Stimulated activated CD4-positive, alpha-beta T cell treated with anti-CD3 and anti-CD28 coated beads, TNF-alpha, amount 100 ng/mL, for 4 hours (primary cell): ENCODE measurements at places on chromosomes 2 and 18.

DNA sequence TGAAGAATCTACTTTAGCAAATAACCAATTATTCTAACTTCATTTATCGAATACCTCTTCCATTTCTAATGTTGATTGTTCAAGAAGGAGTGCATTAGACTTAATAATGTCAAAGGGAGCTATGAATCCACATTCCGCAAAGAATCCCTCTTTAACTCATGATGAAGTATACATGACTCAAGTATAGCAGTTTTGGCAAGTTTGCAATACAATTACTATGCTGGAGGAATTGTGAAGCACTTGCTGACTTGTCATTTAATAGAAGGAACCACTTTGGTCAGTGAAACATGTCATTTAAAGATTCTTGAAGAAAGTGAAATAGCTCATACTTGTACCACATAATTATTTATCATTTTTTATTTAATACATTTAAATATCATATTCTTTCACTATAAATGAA is 125.1 kb downstream of the SLC39A10 start:
- DNase-seq: no peak

DNA sequence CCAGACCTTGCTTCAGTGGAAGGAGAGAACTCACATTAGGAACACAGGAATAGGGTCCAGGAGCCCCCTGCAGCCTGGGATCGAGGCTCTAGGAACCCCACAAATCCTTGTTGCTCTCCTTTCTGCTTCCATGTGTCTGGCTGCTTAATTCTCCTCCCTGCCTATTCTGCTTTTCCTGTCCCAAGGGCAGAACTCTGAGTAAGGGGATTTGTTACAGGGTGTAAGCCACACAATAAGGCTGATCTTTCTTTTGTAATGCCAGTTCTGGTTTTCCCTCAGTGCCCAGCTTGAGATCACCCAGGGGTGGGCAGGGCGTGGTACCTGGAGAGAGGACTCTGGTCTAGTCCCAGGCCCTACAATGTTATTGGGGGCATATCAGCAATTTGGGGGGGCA is 119.6 kb upstream of the MGAT5 start:
- no peak for DNase-seq

- no peak for DNase-seq
Measured at GRCh38 chr2:199230091-199230490, 227.6 kb downstream of the SATB2 start.

- DNase-seq: no peak
Measured at GRCh38 chr2:173307293-173307692, 47.4 kb upstream of the CDCA7 start.

GRCh38 chr2:85647823-85648526 is 20.0 kb downstream of the SFTPB start:
- DNase-seq: no peak

GRCh38 chr2:3768960-3769765 is 65.8 kb downstream of the DCDC2C start:
- no peak for DNase-seq

GRCh38 chr2:72895759-72896281 is 8.6 kb downstream of the SPR start:
- DNase-seq: no peak

DNA sequence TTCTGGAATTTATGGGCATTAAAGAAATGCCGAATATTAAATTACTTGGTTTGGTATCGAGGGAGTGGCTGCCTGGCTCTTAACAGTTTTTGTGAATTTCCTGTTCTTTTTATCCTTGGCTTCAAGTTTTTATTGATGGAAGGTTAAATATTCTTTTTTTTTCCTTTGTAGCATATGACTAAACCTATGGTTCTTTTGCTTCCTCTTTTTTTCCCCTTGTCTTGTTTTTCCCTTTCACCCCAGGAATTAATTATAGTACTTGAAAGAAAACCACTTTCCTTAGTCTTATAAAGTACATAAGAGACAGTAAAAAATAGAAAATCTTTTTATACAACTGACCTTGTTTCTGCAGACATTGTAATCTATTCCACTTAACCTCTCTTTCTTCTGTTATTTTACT is 42.4 kb downstream of the MGAT5 start:
- DNase-seq: no peak

- DNase-seq: no peak
Measured at GRCh38 chr2:120313695-120314615, 32.0 kb upstream of the INHBB start.

- no peak for DNase-seq
Measured at GRCh38 chr2:144692661-144693060, 172.7 kb upstream of the ZEB2 start.

GRCh38 chr2:230669386-230669950 is 43.2 kb upstream of the CAB39 start:
- no peak for DNase-seq

DNA sequence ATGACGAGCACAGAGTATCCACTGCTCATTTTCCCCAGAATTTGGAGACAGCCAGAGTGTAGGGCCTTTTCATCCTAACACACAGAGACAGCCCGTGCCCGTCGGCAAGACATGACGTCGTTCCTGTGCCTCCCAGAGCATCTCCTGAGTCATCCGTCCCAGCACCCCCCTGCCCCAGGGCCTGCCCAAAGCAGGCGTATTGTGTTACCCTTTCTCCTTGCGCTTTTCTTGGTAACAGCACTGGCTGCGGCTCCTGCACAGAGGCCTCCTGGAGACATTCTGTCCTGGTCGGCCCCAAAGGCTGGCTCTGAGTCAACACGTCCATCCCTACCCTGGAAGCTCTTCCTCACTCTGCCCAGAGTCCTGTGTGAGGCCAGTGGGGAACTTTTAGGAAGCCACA is 217.1 kb downstream of the KLHL29 start:
- DNase-seq: no peak

DNA sequence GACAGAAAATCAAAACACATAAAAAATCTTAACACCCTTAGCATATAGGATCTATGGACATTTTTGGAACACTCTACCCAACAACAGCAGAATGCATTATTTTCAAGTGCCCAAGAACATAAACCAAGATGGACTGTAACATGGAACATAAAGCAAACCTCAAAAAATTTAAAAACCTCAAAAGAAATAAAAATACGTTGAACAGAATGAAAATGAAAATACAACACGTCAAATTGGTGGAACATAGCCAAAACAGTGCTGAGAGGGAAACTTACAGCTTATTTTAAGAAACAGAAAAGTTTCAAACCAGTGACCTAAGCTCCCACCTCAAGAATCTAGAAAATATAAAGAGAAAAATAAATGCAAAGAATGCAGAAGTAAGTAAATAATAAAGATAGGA is 58.3 kb upstream of the BCL2L11 start:
- no peak for DNase-seq

DNA sequence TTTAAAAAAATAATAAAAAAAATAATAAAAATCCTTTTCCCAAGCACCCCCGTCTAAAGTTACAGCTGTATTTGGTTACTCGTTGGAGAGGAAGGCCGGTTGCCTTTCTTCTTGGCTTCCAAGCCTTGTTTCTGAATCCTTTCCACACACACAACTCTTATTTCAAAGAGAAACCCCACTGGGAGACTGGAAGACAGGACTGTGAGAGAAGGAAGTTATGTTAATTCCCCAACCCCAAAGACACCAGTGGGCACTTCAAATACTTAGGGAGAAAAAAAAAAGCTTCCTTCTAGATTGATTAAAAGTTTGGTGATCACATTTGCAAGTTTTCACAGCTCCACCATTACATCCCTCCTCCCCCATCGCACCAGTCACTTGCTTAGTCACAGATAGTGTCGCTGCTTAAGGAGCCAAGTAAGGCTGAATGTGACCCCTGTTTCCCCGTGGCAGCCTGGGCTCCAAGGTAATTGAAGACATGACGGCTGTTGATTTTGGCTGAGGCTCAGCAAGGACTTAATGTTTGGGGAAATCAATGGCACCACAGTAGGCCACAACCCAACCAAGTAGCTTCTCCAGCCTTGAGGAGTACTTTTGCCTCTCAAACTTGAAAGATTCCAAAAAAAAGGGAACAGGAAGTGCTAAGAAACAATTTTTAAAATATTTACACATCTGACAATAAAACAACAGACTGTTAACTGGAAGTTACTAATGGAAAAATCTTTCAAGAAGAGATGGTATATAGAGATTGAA is 40.8 kb upstream of the FRZB start:
- no peak for DNase-seq

- DNase-seq: no peak
Measured at GRCh38 chr2:226267516-226268289, 531.9 kb downstream of the IRS1 start.

DNA sequence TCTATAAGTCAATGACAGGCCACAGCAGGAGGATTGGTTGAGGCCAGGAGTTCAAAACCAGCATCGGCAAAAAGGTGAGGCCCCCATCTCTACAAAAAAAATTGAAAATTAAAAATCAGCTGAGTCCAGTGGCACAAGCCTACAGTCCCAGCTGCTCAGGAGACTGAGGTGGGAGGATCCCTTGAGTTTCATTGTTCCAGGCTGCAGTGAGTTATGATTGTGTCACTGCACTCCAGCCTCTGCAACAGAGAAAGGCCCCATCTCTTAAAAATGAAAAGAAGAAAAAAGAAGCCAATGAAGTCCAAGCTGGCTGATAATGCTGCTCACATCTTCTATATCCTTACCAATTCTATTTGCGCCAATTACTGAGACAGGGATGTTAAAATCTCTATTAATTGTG is 39.1 kb downstream of the MRPS5 start:
- DNase-seq: no peak

- DNase-seq: no peak
Measured at GRCh38 chr18:61572871-61573270, 239.6 kb downstream of the CDH20 start.

DNA sequence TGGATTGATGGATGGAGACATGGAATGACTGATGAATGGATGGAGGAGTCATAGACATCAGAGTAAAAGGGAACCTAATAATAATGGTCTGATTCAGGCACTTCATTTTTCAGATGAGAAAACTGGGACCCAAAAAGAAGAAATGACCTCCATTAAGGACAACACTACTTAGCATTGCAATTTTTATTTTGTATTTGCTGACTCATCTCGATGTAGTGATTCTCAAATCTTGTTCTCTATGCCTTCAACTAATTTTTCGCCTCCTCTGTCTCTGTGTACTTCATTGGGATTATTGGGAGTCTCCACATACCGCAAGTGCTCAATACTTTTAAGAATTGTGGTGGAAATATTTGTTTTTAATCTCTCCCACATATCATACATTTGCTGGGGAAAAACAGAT is 446.2 kb upstream of the FSHR start:
- no peak for DNase-seq

DNA sequence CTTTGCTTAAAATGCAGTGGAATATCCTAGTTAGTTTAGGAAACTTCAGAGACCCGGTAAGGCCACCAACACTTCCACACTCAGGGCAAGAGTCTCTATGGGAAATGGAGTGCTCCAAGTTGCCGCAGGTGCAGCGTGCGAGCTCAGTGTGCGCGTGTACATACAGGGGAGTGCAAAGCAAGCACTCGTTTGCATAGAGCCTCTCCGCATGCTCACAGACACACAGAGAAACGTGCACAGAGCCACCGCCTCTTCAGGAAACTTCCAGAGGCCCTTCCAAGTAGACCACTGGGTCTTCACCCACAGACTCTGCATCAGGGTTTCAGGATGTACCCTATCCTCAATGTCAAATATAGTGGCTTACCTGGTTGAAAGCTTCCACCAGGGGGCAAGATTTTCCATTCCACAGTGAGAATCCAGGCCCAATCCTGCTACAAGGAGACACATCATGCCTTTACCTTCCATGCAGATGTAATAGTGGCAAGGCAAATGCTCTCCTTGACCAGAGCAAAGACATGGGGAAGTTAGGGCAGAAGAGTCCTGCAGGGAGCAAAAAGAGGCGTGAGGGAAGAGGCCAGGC is 513.0 kb upstream of the MYT1L start:
- no peak for DNase-seq

- DNase-seq: no peak
Measured at GRCh38 chr18:75350512-75350839, 77.0 kb downstream of the SMIM21 start.

DNA sequence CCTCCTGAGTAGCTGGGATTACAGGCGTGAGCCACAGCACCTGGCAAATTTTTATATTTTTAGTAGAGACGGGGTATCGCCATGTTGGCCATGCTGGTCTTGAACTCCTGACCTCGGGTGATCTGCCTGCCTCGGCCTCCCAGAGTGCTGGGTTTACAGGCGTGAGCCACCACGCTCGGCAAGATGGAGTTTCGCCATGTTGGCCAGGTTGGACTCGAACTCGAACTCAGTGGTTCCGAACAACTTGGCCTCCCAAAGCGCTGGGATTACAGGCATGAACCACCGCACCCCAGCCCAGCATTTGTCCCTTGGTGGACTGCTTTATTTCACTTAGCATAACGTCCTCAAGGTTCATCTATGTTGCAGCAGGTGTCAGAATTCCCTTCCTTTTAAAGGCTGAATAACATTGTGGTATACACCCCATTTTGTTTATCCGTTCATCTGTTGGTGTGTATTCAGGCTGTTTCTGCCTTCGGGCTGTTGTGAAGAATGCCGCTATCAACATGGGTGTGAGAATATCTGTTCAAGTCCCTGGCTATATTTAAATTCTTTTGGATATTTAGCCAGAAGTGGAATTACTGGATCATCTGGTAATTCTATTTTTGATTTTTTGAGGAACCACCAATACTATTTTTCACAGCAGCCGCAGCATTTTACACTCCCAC is 1.2 kb upstream of the CENPA start:
- DNase-seq: no peak

- no peak for DNase-seq
Measured at GRCh38 chr2:24676493-24676892, 116.7 kb downstream of the PTRHD1 start.

DNA sequence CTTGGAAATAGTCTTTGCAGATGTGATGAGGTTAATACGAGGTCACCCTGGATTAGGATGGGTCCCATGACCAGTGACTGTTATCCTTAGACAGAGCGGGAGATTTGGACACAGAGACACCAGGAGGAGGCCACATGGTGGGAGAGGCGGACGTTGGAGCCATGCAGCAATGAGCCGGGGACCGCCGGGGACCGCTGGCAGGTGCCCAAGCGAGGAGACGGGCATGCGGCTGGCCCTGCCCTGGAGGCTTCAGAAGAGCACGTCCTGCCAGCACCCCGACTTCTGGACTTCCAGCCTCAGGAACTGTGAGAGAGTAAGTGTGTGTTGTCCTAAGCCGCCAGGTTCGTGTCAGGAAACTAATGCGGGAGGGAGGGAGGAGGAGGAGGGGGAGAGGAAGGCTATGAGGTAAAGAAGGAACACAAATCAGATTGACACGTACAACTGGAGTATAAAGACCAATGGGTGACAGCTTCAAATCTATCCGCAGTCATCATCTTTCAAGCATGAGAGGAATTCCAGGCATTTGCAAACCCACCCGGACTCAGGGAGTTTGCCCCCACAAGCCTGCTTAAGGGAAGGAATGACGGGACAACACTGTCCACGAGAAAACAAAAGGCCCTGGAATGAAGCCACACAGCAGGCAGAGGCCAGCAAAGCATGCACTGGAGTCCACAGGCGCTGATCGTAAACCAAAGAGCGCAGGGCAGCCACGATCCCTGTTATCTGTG is 11.6 kb upstream of the BOK start:
- DNase-seq: no peak

DNA sequence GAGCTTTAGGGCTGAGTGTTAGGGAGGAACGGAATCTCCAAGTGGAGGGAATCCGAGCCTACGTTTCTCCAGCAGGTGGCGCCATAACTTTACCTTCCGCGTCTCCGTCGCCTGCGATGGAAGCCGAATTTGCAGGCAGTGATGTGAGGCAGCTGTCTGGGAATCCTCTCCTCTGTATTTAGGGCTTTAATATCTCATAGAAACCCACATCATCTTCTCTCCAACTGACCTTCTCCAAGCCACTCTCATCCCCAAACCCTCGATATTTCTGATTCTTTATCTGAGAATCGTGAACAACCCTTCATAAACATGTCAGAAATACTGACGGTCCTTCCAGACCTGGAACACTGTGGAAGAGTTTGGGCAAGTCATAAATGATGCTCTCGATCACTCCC is 27.5 kb downstream of the SIX2 start:
- DNase-seq: peak; percentile 46

GRCh38 chr2:156511122-156511521 is 74.9 kb downstream of the GPD2 start:
- DNase-seq: no peak
